ENCODE measurements at places on chromosomes 5 and 9.

GRCh38 chr9:115671236-115671962, 482.2 kb upstream of the PAPPA start:
- DNase-seq: no peak

DNA sequence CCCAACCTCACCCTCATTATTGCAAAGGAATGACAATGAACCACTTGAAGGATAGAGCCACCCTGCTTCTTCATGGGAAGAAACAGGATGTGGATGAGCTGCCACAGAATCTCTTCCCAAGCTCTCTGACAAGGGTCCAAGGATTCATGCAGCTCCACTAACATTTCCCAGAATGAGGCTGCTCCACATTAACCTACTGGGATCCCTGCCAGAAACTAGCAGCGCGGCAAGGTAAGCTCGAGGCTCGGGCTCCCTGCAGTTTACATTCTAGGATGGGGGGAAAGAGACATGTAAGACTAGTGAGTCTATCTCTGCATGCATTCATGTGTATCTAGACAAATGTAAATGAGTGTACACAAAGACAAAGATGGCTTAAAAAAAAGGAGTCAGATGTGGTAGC, 12.1 kb downstream of the DCAF12 start:
- no peak for DNase-seq

DNA sequence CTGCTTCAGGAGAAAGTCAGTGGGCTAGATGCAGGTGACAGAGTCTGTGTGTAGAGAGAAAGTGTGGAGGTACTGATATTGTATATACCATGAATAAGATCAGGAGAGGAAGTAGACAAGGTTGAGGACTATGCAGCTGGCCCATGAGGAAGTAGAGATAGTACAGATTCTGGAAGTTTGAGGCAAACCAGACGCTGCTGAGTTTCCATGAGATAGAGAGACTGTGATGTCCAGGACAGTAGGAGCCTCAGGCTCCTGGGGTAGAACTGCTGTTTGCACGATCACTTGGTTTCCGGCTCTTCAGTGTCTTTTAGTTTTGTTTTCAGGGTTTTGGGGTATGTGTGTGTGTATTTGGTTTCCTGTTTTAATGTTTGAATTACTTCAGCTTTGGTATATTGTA, 13.6 kb downstream of the OTULINL start:
- no peak for DNase-seq

DNA sequence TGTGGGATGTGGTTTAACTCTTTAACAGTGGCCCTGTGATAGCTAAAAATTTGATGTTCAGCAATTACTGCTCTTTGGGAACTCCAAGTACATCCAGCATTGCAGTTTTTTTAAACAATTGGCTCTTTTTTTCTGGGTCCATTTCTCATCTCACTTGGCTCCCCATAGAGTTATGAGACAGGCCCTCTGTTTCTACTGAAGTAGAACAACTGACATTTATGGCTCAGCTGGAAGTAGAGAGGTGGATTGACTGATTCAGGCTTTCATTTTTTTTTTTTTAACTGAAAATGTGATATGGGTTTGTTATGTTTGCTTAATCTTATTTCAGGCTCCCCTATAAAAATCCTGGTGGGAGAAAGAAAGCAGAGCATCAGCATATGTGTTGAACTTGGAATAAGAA, 96.6 kb upstream of the CD180 start:
- DNase-seq: no peak

- DNase-seq: no peak
Observed at GRCh38 chr5:74177961-74178360, 462.6 kb downstream of the ENC1 start.

DNA sequence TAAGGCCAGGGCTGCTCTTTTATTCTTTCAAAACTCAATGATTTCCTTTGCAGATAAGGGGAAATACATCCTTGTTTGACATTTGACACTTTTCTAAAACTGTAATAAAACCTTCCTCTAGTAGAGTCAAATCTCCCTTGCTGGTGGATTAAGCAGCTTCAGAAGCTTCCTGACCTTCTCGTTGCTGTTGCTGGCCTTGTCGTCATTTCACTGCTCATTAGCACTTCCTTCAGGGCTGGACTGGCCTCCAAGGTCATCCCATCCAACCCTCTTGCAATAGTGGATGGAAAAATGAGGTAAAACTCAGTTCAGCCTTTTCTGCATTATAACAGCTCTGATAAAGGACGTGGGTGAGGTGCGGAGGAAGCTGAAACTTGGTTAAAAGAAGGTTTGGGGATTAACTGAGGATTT, 1.1 kb upstream of the ADAMTSL1 start:
- no peak for DNase-seq

DNA sequence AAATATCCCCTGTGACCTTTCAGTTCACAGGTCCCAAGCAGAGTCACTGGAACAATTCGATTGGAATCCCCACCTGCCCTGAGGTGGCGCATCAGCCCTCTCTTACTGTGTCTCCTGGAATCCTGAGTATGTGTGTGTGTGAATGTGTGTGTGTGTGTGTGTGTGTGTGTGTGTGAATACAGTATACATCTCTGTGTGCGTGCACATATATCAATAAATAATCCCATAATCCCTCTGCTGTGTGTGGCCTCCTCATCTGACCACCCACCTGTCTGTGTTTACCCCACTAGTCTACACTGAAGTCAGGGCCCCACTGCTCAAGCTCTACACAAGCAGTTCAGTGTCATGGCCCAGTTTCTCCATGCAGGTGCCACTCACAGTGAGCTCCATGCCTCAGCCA, 187.4 kb downstream of the ERCC6L2 start:
- DNase-seq: no peak

DNA sequence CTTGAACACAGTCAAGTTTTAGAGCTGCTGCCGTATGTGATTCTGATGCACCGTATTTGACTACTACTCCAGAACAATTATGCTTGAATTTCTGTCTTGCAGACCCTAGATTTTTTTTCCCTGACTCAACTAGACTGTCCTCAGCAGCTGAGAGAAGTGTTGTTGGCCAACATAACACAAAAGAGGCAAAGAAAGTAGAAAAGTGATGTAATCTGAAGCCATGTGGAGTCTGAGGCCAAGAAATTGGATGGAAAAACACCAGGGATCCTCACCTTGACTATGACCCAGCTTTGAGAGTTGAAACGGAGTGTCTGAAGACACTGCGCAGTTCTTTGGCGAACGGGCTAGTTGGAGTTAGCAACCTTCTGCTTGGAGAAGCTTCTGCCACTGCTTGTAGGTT, 36.3 kb upstream of the FGF1 start:
- no peak for DNase-seq

DNA sequence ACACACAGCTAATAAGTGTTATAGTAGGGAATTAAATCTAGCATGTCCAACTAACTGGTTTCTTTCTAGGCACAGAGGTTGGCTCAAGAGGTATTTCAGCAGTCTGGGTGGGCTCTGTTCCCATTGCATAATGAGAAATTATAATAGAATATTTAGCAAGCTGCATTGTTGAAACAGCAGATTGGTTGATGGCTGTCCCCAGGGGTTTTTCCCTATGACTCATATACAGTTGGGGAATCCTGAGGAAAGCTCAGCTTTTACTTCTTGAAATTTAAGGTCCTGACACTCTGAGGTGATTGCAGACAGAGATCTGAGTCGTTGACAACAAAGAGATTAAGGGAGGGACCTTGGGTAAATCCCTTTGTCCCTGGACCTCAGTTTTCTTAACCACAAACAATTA, 38.3 kb upstream of the TNFSF8 start:
- no peak for DNase-seq

GRCh38 chr5:71778678-71779276, 59.7 kb downstream of the CARTPT start:
- no peak for DNase-seq

- DNase-seq: no peak
Observed at GRCh38 chr9:132996526-132996925, 18.0 kb downstream of the GFI1B start.

GRCh38 chr5:27701931-27702903, 663.8 kb upstream of the CDH9 start:
- no peak for DNase-seq
